ENCODE measurements at places on chromosomes 7 and 10.

- no peak for DNase-seq
These were observed 493.2 kb upstream of the AUTS2 start for GRCh38 chr7:69105092-69105491.

GRCh38 chr7:154679379-154680053, 323.4 kb downstream of the PAXIP1 start:
- DNase-seq: no peak

GRCh38 chr10:35511647-35512046, 93.5 kb upstream of the GJD4 start:
- DNase-seq: no peak

- no peak for DNase-seq
These were observed 623.7 kb downstream of the PARD3 start for GRCh38 chr10:34191406-34191805.

DNA sequence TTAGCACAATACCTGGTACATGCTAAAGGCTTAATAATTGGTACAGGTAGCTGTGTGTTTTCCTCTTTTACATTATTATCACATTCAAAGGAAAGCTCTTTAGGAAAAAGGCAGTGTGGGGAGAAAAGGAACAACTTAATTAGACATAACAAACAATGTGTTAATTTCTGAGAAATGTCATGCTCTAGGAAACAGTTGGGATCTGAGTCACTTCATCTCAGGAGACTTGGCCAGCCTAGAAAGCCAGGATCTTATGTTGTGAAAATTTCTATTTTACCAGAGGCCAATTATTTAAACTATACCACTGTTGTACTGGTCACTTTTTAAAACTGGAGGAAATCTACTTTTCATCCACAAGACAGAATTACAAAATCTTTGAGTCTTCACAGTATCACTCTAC, 39.6 kb downstream of the ARMH3 start:
- DNase-seq: no peak

DNA sequence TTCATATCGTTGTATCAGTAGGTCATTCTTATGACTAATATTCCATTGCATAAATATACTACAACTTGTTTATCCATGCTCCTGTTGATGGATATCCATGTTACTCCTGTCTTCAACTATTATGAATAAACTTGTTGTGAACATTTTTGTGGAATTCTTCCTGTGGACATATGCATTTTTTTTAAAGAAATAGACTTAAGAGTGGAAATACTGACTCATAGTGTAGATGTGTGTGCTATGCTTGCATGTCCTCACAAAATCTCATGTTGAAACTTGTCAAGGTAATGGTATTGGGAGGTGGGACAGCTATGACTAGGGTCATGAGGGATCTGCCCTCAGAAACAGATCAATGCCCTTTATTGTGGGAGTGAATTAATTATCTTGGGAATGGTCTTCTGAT, 240.5 kb upstream of the PRSS58 start:
- DNase-seq: no peak

- DNase-seq: no peak
These were observed 9.2 kb upstream of the CAV2 start for GRCh38 chr7:116490351-116490750.

DNA sequence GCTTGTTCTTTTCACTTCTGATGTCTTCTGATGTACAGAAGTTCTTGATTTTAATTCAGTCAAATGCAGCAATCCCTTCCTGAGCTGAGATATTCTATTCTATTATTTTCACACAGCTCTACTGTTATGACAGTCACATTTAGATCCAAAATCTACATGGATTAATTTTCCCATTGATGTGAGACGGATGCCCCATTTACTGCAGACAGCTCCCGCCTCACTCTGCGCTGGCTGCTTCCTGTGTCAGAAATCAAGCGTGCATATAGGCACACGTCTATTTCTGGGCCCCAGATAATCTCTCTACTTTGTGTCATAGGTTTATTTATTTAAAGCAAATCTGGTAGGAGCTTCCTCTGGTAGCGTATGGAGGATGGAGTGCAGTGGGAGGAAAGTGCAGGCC, 6.7 kb downstream of the BNIP3 start:
- DNase-seq: no peak
